T-cell (primary cell): ENCODE measurements at places on chromosomes 4 and X.

DNA sequence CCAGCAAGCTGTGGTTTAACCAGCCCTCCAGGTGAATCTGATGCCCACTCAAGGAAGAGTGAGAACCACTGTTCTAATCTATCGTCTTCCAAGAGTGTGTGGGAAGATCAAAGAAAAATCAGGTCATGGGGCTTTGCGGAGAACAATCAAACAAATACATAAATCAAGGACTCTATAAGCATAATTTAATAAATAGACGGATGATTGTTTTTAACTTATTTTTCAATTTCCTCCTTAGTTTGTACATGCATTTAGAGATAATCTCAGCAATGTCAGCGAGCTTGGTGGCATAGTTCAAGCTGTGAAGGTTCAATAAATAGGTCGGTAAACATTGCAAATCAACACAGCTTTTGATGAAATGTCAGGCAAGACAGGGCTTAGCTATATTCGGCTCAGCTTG lies 84.9 kb downstream of the DMD start:
- no peak for DNase-seq

GRCh38 chrX:123476611-123477219 lies 256.1 kb downstream of the THOC2 start:
- no peak for DNase-seq

DNA sequence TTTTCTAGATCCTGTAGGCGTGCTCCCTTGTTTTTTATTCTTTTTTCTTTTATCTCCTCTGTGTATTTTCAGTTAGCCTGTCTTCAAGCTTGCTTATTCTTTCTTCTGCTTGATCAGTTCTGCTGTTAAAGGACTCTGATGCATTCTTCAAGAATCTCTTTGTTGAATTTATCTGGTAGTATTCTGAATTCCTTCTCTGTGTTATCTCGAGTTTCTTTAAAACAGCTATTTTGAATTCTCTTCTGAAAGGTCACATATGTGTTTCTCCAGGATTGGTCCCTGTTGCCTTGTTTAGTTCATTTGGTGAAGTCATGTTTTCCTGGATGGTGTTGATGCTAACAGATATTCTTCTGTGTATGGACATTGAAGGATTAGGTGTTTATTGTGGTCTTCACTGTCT lies 15.3 kb downstream of the RAB33B start:
- no peak for DNase-seq

DNA sequence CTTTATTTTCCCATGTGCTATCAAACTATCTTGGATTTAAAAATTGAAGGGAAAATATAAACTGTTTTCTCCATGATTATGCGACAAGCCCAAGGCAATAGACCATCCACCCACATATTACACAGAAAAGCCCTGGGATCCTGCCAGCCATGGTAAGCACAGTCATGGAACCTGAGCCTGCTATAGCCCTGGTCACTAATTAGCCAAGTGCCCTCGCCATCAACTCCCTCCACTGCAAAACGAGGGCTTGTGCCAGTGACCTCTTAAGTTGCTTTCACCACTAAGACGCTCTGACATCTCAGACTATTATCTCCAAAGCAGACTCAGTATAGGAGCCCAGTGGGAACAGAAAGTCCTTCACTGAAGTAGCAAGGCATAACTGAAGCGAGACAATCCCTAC lies 69.2 kb downstream of the NLGN4X start:
- DNase-seq = no peak

DNA sequence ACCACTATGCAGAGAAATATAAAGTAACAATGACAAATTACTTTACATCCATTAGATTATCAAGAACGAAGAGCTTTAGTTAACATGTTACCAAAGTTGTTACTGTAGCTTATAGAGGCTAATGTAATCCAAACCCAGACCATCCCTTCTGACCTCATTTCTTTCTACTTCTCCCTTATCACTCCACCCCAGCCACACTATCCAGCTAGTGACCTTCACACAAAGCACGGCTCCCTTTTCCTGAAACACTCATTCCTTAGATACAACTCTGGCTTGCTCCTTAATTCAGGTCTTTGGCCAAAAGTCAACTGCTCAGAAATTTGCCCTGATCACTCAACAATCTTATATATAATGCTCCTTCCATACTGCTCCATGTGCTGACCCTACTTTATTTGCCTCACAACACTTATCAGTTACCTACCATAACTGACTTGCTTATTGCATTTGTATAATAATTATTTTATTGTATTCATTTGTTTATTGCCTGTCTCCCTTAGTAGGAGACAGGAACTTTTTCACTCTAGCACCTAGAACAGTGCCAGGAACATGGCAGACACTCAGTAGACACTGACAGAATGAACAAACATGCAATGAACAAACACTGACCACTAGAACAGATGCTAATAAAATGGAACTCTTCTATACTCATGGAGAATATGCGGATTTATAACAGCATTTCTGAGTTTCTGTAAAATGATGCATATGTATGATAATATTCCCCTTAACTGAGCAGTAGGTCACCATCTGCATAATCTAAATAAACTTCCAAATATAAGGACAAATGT lies 67.6 kb downstream of the EIF4E start:
- DNase-seq = no peak

DNA sequence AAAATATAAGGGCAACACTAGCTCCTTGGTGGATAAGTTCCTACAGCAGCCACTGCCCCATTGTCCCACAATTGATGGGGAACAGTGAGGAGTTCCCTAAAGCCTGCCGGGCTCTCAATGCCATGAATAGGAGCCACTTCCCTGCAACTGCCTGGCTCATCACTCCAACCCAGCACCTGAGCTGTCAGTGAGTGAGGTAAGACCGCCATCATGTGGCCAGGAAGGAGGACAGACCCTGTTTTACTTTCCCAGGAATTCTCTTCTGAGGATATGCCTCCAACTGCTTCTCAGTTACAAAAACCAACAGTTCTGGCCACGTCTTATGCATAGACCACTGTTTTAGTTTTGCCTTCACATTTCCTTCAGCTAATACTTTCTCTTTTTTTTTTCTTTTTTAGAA lies 45.5 kb downstream of the SRPX start:
- DNase-seq = no peak

- DNase-seq = no peak
Observed at GRCh38 chrX:154542723-154543424, 3.8 kb downstream of the G6PD start.

DNA sequence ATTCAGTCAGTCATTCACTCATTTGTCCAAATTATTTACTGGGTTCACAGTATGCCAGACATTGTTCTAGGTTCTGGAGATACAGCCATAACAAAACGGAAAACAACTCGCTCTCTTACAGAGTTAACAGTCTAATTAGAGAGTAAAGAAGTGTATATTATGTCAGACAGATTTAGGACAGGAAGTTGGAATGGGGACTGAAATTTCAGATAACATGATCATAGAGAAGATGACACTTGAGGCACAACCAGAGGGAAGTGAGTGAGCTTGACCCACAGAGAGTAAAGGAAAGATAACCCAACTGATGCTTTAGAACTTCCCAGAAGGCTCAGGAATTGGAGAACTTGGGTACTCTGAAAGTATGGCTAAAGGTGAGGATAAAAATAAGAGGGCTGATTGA lies 139.4 kb downstream of the ZAR1 start:
- no peak for DNase-seq

GRCh38 chr4:148800336-148800885 lies 358.2 kb upstream of the NR3C2 start:
- DNase-seq = no peak

- DNase-seq = no peak
Observed at GRCh38 chr4:1567808-1568581, 116.1 kb downstream of the FAM53A start.

DNA sequence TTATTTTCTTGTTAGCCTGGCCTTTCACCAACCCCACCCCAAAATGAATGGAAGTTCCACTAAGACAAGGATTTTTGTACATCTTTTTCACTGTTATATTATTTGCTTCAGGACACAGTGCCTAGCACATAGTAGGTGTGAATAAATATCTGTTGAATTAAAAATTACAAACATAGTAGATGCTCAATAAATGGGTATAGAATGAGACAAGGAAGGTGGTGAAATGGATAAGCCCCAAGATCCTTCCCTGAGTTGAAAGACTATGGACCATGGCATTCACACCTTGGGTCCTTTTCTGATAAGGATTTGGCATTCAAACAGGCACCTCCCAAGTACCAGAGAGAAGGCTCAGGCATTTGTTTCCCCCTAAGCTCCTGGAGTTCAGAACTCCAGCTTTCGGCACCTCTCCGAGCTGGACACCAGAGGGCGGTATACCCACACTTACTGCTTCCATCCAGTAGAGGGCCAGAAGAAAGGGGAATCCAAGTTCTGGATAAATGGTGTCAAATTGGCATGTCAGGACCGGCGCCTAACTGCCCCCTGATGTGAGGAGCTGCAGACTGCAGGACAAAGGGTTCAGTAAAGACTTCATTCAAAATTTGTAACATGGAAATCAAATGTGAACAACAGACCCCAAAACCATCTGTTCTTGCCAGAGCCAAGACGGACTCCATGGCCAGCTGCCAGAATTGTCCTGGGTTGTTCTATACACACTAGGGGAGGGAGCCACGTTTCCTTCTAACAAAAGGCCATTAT lies 193.0 kb downstream of the GPC3 start:
- peak; percentile 34 for DNase-seq

- no peak for DNase-seq
Observed at GRCh38 chr4:141158219-141158618, 24.9 kb upstream of the RNF150 start.

GRCh38 chrX:78619834-78620233 lies 39.3 kb downstream of the RTL3 start:
- no peak for DNase-seq

GRCh38 chrX:44744799-44745198 lies 99.0 kb upstream of the DUSP21 start:
- no peak for DNase-seq

- no peak for DNase-seq
Observed at GRCh38 chr4:186700746-186701145, 22.9 kb downstream of the FAT1 start.

DNA sequence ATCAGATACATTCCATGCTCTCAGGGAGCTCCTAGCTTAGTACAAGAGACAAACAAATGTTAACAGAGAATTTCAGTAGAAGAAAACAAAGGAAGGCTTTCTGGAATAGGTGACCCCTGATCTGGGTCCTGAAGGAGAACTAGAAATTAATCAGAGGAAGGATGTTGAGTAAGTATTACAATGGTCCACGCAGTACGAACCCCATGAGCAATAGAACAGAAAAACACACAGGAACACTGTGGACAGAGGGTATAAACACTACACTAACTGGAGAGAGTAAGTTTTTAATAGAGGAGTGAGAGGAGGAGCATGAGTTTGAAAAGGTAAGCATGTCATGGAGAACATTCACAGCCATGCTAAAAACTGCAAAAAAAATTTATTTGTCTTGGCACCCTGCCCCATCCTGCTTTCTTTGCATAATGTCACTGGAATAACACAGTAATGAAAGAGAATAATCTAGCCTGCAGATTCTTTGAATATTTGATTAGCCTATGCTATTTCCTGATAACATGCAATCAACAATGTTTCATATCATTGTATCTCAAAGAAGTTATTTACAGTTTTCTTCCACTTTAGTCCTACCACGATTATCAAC lies 140.3 kb upstream of the ZXDB start:
- no peak for DNase-seq
